SK-N-SH (cell line): ENCODE measurements at places on chromosomes 16 and 17. TPM values are rescaled to one million over a fixed set of nuclear protein-coding genes. Genes with fewer than 3 reads are reported as not detected.

GRCh38 chr17:42071810-42072209 is 21.4 kb upstream of the C17orf113 start:
- DNase-seq, result no peak

DNA sequence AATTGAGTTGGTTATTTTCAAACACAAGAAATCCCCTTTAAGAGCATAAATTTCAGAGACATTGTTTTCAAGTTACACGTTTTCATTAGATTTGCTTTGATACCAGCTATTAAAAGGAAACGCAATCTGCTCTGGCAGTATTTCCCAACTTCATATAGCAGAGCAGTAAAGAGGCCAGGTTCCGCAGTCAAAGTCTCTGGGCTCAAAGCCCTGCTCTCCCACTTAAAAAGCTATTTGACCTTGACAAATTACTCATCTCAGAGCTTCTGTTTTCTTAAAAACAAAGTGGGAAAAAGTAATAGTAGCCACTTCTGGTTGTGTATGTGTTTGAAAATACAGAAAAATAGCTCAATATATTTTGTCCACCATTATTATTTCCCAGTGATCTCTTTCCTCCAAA is 89.7 kb upstream of the CDYL2 start:
- DNase-seq, result no peak

DNA sequence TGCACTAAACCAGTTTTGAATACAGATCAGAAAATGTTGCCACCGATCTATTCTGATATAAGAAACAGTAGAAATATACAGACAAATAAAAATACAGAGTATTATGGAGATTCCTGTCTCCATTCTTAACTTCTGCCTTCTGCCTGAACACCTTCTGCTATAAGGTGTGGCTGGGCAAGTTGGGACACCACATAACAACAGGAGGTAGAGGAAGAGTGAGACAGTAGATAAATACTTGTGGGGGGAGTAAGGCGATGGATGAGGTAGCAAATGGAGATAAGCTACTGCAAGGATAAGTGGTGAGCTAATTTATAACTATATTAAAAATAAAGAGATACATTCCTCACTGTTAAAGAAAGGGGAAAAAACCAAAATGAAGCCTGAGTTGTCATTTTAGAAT is 143.7 kb downstream of the CDH8 start:
- no peak for DNase-seq

The AANAT gene
- 0.26 TPM in 1 of 2 replicates, not detected in the other for polyA plus RNA-seq

The WFDC1 gene
- polyA plus RNA-seq, result 0.03 and 0.23 TPM in 2 replicates

The TM4SF5 gene
- not detected in 2 replicates for polyA plus RNA-seq
